Activated naive CD8-positive, alpha-beta T cell treated with anti-CD3 and anti-CD28 coated beads, Interleukin-2, amount 10 ng/mL, durations not matched to agents 7 days and 5 days (primary cell): ENCODE measurements at places on chromosomes 1 and 21. TPM values are rescaled to one million over a fixed set of nuclear protein-coding genes. Genes with fewer than 3 reads are reported as not detected.

DNA sequence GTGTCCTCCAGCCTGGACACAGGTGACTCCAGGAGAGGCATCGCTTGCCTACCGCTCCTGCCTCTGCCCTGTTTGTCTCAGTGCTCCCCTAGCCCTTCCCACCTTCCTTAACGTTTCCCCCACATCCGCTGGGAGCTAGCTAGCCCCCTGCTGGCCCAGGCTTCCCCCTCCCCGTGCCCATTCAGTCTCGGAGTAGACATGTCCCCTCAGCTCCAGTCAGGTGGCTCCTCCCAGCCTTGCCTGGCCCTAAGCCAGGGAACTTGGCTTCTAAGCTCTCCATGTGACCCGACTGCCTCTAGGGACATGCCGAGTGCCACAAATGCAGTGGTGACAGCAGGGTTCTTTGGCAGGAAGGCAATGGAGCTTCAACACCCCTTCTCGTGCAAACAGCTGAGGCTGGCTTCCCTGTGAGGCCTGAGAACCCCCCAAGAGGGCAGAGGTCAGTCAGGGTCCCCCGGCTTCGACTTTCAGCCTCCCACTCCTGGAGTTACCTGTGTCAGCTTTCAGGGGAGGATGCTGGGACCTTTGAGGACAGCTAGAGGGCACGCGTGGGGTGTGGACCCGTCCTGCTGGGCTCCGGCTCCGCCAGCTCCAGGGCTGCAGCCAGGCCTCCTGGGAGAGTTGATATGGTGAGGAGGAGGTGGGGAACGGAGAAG, 16.2 kb downstream of the DRAXIN start:
- peaks cover 5% of the 10 kb centered on the region for H3K4me1 ChIP-seq
- H3K4me3 ChIP-seq: no peak overlapping the region
- no peak for DNase-seq
- peaks cover 13% of the 10 kb centered on the region for H3K27me3 ChIP-seq

DNA sequence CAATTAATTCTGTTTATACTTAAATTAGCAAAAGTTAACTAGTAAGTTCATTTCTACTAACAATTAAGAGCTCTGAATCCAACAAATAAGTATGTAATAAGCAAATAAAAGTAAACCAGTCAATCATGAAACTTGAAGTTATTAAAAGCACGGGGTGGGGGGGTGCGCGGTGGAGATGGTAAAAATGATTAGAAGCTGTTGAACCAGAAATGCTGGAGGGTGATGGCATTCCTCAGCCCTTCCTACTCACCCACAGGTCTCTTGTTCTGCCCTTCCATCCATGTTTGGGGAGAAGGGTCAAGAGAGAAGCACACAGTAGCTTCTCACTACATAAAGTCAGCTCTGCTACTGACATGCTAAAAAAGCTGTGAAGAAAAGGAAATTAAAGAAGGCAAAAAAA, 63.5 kb downstream of the AKT3 start:
- H3K27me3 ChIP-seq: no peaks in the 10 kb centered on the region
- H3K4me1 ChIP-seq: peaks cover 4% of the 10 kb centered on the region
- no peak overlapping the region for H3K27ac ChIP-seq
- DNase-seq: no peak

DNA sequence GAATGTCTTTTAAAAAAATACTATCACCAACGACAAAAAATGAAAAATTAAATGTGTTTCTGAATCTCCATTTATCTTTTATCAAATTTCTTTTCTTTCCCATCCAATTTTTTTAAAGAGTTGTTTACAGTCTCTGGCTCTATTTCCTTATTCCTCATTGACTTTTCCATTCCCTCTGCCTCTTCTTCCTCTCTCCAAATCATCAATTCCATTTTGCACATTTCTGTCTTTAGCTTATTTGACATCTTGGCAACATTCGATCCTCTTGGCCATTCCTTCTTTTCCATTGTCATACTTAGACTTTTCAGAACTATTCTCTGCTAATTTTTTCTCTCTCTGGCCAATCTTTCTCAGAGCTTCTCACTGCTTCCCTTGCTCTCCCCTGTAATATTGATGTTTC, 497.6 kb downstream of the PLPP3 start:
- H3K27me3 ChIP-seq: no peaks in the 10 kb centered on the region
- H3K36me3 ChIP-seq: no peaks in the 10 kb centered on the region
- no peak overlapping the region for H3K27ac ChIP-seq

- no peak overlapping the region for H3K27ac ChIP-seq
- H3K4me3 ChIP-seq: no peak overlapping the region
- H3K27me3 ChIP-seq: no peaks in the 10 kb centered on the region
- H3K4me1 ChIP-seq: no peaks in the 10 kb centered on the region
Observed at GRCh38 chr21:37757606-37758376, 158.5 kb downstream of the KCNJ6 start.

- DNase-seq: no peak
- H3K27ac ChIP-seq: no peak overlapping the region
- no peaks in the 10 kb centered on the region for H3K27me3 ChIP-seq
- peaks cover 16% of the 10 kb centered on the region for H3K4me1 ChIP-seq
Observed at GRCh38 chr1:94069919-94070285, 51.0 kb downstream of the ABCA4 start.

GRCh38 chr1:171769754-171770153, 11.7 kb upstream of the METTL13 start:
- H3K27me3 ChIP-seq: peaks cover 23% of the 10 kb centered on the region
- DNase-seq: no peak
- no peak overlapping the region for H3K4me3 ChIP-seq
- no peaks in the 10 kb centered on the region for H3K4me1 ChIP-seq
- no peak overlapping the region for H3K27ac ChIP-seq
- H3K36me3 ChIP-seq: no peaks in the 10 kb centered on the region

DNA sequence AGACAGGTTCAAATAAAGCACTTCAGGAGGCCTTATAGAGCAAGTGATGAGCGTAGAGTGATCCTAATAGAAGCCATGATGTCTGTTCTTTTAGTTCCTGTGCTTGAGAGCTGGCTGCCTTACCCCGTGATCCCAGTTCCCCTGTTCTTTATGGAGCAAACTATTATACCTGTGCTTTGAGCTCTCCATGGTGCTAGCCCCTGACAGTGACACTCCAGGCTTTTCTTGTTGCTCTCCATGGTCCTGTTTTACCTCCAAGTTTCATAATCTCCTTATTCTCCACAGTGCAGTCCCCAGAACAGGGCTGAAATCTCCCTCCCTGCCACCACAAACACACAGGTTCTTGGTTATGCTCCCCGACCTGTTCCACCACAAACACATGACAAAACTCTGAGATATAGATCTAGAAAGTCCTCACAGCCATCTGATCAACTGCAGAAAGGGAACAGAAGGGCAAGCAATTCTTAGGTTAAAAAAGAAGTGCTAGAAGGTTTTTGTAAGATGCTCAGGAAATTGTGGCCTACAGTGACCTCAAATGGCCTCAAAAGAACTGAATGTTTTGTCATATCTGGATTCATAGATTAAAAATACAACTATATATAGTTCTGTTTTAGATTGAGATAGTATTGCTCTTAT, 6.0 kb downstream of the CADM3 start:
- no peaks in the 10 kb centered on the region for H3K36me3 ChIP-seq
- no peak for DNase-seq
- H3K27me3 ChIP-seq: peaks cover 36% of the 10 kb centered on the region
- peaks cover 2% of the 10 kb centered on the region for H3K4me1 ChIP-seq

DNA sequence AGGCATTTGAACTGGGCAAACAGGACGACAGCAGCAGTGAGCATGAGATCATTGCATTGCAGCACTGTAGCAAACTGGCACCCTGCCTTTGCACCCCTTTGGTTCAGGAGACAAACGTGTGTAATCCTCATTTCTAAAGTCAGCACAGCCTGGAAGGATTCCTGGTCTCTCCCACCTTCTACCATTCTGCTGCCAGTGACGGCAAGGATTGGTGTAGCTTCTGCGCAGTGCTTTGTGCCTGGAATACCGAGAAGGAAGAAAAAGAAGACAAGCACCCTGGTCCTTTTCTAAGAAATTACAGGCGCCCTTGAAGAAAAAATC, 805.3 kb downstream of the USP25 start:
- H3K27me3 ChIP-seq: no peaks in the 10 kb centered on the region
- H3K27ac ChIP-seq: no peak overlapping the region
- H3K4me1 ChIP-seq: no peaks in the 10 kb centered on the region
- no peak for DNase-seq

DNA sequence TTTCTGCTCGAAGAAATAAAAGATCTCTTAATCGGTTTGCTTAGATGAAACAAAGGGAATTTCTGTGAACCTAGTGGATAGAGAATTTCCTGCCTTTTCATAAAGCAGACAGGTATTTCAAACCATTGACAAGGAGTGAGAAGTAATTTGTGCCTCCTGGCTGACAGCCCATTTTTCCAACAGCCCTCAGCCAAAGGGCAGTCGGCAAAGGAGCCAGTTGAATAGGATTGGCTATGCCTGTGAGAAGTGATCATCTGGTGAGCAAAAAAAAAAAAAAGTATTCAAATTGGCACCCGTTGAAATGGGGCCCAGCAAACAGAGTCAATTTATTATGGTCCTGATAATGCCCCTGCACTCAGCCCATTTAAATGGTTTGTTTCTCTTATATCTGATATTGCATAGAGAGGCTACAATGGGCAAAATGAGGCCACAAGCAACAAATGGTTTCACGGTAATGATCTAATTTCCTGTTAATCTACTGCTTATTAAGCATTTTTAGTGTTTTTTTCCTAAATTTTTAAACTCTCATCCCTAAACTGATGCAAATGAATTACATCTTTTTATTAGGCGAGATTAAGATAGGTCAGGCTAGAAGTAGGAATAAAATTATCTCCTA, 477.5 kb downstream of the NUF2 start:
- no peak overlapping the region for H3K27ac ChIP-seq
- no peak for DNase-seq
- no peaks in the 10 kb centered on the region for H3K27me3 ChIP-seq
- H3K36me3 ChIP-seq: no peaks in the 10 kb centered on the region
- H3K4me3 ChIP-seq: no peak overlapping the region

DNA sequence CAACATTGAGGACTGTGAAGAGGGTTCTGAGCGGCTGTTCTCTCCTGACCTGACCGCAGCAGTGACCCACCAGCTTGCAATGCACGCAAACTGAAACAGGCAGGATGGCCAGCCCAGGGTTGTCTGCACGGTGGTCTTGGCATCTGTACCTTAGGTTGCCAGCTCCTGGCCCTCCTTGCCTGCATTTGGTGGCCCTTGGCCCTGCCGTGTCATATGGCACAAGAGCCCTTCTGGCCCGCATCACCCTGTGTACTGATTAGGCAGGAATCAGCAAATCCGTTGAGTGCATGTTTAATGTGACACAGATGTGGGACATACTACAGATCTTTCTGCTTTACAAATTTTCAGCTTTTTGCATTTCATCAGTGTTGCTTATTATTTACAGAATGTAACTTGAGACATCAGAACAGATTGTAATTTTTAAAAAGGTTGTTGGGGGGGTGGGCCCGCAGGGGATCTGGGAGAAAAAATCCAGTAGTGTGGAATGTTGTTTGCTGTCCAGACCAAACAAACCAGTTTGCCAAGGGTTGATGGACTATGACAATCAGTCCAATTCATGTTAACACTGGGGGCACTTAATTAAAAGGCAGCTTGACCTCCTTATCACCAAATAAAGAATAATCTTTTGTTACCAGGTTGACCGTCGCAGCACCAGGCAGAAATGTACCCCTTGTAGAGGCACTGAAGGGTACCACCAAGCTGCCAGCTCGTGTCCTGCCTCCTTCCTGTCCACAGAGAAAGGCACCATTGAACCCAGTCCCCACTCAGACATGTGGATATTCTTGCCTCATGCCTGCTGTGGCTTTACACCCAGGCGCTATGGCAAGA, 132.6 kb downstream of the DHRS3 start:
- DNase-seq: no peak
- no peaks in the 10 kb centered on the region for H3K27me3 ChIP-seq
- peaks cover 21% of the 10 kb centered on the region for H3K4me1 ChIP-seq
- H3K36me3 ChIP-seq: peaks cover 51% of the 10 kb centered on the region
- H3K4me3 ChIP-seq: no peak overlapping the region
- H3K27ac ChIP-seq: no peak overlapping the region

Gene KLHL12
- 30.1 TPM for total RNA-seq
